Skeletal muscle cell (primary cell): ENCODE measurements at places on chromosomes 2 and 18.

DNA sequence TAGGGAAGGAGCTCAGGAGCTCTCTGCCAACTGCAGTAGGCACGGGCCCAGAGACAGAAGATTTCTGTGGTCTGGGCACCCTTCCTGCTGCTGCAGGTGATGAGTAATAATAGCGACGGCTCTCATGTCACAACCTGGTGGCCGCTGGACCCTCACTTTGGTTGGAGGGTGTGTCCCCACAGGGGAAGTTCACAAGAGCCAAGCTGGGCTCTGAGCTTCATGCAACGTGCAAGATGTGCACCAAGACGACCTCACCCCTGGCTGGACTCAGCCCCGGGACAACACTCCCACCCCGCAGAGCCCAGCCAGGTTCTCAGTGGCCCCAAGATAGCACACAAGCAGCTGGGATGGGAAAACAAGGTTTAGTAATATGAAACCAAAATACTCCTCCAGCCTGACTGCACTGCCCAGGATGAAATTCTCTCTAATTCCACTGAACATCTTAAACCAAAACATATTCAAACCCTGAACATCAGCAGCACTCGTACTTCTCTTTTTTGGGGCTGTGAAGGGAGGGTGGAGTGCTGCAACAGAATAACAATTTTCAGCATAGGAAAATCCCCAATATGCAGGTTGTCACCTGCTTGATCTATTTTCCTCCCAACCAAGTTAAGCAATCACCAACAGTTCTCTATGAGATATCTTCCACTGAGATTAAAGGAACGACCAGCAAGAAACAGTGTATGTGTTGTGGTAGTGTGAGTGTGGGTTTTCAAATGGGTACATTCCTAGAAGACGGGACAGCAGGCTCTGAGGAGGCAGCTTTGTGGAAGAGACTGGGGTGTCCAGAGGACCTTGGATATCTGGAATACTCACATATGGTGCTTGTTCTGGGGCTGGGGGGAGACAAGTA lies 26.5 kb downstream of the BCL2 start:
- DNase-seq = no peak

DNA sequence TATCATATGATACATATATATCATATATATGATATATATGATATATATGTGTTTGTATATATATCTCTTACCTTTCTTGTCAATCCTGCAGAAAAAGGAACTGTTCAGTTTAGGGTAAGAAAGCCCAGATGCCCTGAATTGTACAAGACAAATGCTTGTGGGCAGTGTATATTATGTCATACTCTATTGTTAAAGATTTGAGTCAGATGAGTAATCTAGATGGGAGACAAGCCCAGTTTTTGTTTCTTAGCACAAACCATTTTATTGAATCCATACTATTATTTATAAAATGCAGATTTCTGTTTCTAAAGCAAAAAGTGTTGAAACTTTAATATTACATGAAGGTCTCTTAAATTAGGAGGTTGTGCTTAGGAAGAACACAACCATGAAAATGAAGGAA lies 90.6 kb downstream of the VRK2 start:
- DNase-seq = no peak

GRCh38 chr18:51610481-51610880 lies 413.0 kb upstream of the MEX3C start:
- DNase-seq = no peak

DNA sequence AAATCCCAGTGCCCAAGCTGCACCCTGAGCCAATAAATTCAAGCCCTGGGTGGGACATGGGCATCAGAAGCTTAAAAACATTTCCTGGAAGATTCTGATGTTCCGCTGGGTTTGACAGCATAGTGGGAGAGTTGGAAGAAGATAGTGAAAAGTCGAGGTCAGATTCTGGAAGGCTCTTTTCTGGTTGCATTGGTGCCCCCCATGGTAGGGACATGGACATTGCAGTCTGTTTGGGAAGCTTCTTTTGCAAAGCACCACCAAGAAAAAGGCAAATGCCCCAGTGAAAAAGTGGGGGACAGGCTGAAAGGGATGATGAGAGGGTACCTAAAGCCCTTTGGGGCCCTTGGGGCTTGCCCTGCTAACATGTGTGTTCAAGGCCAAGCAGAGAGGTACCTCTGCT lies 21.0 kb downstream of the MERTK start:
- DNase-seq = no peak
